MCF 10A (cell line): ENCODE measurements at places on chromosomes 6 and 20. TPM values are rescaled to one million over a fixed set of nuclear protein-coding genes. Genes with fewer than 3 reads are reported as not detected.

The DYNLRB1 gene
- 127 and 145 TPM in 2 replicates for total RNA-seq

The SLC17A3 gene
- total RNA-seq, result not detected in 2 replicates

The NR2E1 gene
- total RNA-seq, result not detected in 2 replicates

The COX7A2 gene
- 316 and 375 TPM in 2 replicates for total RNA-seq

The GLP1R gene
- total RNA-seq, result not detected in 2 replicates

The CAGE1 gene
- total RNA-seq, result 0.33 and 0.47 TPM in 2 replicates

The BPIFA1 gene
- not detected in 2 replicates for total RNA-seq

The EGFL8 gene
- total RNA-seq, result 3.1 and 6.7 TPM in 2 replicates

The BPIFB2 gene
- total RNA-seq, result not detected in 2 replicates

The TFAP2D gene
- not detected in 2 replicates for total RNA-seq

The TNFAIP3 gene
- total RNA-seq, result 38.2 and 52.8 TPM in 2 replicates
